Activated CD8-positive, alpha-beta T cell treated with anti-CD3 and anti-CD28 coated beads for 36 hours (primary cell): ENCODE measurements at places on chromosomes 7 and 10.

DNA sequence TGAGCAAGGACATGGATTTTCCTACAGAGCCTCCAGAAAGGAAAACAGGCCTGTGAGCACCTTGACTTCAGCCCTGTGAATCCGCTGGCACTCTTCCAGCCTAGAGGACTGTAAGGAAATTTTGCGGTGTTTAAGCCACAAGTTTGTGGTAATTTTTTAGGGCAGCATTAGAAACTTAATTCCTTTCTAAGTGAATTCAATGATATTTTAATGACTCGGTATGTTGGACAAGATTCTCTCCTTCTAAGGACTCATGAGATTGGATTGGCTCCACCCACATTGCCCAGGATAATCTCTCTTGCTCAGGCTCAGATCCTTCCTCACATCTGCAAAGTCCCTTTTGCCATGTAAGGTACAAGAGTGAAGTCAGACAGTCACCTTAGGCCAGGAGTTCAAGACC is 4.5 kb downstream of the LYZL2 start:
- no peak for DNase-seq

DNA sequence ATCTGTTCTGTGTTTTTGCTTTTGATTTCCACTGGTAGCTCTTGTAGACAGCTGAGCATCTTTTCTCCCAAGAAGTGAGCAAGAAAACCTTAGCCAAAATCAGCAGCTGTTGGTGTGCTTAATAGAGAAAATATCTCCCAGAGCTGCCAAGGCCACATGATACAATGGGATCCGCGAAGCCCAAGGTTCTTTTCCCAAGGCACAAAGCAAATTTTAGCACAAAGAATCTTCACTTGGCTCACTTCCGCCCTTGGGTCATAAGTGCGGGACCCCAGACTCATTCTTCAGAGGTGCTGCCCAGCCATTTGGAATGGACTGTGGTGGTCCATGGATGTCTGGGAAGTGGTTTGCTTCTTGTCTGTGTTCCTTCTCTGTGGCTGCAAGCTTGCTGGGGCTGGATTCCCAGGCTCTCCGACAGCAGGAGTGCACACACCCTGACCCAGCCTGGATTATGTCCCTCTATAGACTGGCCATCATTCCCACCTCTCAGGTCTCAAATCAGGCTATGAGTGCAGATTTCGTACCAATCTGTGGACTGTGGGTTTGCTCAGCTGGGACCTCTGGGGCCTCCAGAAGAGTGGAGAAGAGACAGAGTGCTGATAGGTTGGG is 93.0 kb upstream of the TMEM72 start:
- DNase-seq, result no peak

DNA sequence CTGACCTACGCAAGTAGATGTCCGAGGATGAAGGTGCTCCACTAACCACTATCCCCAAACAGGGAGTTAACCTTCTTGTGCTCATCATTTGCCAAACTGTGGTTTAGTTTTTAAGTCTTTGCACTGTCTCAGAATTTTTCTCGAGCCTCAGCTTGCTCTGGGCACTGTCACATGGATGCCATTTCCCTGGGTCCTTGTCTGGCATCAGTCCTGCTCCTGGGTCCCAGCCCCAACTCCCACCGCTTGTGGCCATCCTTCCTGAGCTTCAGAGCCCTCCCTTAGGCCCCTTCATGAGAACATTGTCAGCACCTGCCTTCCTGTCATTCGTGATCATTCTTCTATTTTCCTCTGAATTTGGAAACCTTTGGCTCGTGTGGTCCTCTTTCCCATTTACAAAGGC is 33.8 kb downstream of the C10orf71 start:
- no peak for DNase-seq

DNA sequence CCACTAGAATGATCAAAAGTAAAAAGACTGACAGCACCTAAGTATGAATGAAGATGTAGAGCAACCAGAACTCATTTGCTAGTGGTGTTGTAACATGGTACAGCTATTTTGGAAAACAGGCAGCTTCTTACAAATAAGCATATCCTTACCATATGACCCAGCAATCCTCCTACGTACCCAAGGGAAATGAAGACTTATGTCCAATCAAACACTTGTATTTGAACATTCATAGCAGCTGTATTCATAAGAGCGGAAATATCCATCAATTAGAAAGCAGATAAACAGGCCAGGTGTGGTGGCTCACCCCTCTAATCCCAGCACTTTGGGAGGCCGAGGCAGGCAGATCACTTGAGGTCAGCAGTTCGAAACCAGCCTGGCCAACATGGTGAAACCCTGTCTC is 53.0 kb downstream of the KLRG2 start:
- DNase-seq, result no peak

DNA sequence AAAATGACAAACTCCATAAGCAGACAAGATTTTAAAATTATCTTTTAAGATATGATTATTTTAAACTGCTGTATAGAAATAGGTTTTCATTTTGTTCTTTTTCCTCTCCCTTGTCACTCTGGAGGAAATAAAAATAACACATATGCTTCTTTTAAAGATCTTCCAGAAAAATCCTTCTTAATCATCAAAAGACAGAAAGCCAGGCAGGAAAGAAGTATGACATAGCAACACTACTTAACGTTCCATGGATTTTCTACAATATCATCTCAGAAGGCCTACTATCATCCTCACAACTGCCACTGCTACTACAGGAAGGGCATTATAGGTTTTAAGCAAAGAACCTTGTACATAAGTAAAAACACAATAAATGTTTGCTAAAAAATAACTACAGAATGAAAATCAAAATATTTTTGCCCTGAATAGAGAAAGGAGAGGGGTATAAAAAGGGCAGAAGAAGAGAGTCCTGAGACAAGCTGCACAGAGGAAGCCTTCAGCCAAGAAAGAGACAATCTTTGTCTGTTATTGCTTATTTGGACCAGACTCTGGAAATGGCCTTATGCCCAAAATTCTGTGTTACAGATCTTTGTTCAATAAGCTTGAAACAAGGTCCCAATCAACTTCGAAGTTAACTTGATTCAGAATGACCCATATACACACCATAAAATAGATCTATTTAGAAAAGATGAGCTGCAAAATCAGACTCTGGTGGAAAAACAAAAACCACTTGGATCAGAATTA is 67.8 kb downstream of the ABI1 start:
- DNase-seq, result no peak

GRCh38 chr10:126955934-126956711 is 50.9 kb downstream of the DOCK1 start:
- no peak for DNase-seq
